T1000 (cell line): ENCODE measurements at places on chromosomes 4 and X.

DNA sequence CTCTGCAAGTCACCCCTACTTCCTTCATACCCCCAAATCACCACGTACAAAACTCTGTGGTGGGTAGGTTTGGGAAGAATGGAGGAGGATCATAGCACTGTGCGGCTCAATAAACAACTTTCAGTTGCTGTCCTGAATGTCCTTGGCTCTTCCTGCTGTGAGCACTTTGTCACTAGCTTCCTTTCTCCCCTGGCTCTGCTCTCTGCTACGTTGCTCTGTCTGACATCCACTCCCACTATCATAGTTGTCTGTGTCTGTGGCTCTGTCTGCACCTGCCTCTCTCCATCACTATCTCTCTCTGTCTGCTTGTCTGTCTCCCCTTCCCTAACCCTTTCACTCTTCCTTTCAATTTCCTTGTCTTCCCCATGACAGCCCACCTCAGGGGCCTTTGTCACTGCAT is 21.2 kb upstream of the SMPX start:
- DNase-seq = no peak

DNA sequence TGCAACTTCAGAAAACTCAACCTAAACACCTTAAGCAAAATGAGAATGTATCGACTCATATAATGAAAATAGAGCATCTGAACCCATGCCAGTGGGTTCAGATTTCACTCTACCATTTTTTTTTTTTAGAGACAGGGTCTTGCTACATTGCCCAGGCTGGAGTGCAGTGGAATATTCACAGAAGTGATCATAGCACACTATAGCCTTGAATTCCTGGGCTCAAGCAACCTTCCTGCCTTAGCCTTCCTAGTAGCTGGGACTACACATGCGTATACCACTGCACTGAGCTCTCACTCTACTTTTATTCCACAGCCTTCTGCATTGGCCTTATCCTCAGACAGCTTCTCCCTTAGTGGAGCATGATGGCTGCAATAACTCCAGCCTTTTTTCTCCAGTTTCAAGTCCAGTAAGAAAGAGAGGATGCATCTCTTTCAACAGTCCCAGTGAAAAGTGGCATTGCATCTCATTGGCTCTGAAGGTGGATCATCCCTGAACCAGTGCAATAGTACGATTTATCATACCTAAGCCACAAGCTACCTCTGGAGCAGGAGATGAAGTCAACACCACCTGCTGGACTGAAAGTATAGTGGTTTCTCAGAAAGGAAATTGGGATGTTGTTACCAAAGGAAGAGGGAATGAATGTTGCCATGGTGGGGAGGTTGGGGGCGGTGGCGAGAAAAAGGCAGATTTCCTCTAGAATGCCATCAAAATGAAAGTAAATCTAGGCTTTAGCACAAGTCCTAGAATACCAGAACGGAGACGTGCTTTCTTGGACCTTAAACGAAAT is 2.0 kb upstream of the SOD3 start:
- DNase-seq = no peak

DNA sequence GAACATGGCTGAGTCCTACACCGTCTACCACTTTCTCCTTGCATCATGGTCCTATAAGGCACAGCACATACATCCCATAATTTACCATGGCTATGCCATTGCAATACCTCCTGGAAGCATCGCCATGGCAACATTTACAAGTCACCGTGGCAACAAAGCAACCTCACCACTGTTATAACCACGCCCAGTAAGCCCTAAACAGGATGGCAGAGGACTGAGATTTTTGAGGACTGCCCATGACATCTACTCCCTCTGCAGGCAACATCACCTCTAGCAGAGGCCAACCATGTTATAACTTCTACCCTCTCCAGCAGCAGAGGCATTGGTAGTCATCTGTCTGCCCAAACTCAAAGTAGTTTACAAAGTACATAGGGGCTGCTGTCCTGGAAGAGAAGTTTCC is 29.7 kb downstream of the BCOR start:
- no peak for DNase-seq

DNA sequence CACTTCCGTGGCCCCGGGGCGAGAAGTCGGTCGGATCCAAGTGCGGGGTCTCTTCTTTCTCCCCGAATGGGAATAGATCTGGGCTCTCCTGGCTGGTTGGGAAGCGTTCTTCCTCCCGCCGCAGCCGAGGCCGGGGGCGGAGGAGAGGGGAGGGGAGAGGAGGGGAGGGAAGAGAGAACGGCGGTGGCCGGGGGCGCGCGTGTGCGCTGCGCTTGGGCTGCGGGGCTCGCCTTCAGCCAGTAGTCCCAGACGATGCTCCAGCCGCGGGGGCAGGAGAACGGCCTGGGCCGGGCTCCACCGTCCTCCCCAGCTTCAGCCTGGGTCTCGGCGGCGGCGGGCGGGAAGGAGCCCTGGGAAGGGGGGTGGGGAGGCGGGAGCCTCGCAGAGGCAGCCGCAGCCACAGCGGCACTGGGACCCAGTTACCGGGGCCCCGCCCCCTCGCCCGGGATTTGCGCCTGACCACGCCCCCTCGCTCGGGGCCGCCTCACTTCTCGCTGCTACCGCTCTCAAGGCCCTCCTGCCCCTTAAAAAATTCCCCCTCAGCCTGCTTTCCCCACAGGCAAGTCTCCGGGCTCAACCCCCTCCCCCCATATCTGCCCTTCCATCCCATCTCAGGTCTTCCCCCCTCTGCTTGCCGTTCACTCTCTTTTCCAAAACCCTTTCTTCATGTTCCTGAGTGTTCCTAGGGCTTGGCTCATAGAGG is at the start of gene FGD1:
Gene FGD1 (minus strand): TSS at position 421 of the 703 bp plus-strand sequence. CDS start 802 bp downstream, outside the sequence.
- DNase-seq = peak; percentile 60

- peak; percentile 37 for DNase-seq
Measured at GRCh38 chr4:40548256-40548655, 81.4 kb downstream of the RBM47 start.

- no peak for DNase-seq
Measured at GRCh38 chr4:53022513-53023100, 160.5 kb downstream of the RASL11B start.

GRCh38 chrX:118545510-118545909 is 49.9 kb downstream of the DOCK11 start:
- no peak for DNase-seq

DNA sequence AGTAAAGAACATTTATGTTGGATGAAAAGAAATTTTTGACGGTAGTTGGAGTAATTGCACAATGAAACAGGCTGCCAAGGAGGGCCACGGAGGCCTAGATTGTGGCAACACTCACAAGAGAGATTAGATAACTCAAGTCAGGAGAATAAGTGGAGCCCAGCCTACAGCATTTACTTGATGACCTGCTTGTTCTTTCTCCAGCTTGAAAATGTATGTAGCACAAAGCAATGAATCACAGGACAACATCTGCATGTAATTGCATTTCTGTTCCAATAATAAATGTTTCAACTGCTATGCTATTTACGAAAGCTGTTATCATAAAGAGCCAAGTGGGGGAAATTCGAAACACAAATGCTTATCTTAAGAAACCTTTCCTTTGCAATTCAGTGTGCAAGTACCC is 221.2 kb upstream of the MID1 start:
- no peak for DNase-seq

DNA sequence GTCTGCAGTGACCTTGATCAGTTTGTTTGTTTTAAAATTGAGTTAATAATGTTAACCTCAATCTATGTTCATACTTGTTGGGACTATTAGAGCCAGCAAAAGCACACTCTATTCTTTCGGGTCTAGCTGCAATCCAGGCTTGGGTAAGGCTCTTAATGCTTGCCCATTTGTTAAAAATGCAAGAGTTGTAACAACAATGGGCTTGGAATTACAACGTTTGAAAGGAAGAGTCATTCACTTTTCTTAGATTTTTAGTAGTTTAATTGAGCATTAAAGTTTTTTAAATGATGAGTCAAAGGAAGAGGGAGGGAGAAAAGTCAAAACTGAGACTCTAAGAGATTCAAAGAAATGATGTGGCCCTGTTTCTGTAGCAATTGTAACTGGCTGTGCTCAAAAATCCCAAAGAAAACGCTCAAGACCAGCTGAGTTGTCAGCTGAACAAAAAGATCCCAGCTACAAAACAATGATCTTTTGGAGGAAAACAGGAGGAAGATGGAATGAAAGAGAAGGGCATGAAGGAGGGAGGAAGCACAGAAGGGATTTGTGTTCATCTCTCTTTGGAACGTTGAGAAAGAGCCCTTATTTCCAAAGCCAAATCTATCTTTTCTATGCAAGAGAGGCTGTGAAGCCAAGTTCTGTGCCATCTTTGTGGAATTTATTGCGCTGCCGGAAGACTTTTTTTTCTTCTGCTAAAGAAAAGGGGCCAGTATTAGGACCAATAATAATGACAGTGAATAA is 5.5 kb downstream of the SCD5 start:
- no peak for DNase-seq

DNA sequence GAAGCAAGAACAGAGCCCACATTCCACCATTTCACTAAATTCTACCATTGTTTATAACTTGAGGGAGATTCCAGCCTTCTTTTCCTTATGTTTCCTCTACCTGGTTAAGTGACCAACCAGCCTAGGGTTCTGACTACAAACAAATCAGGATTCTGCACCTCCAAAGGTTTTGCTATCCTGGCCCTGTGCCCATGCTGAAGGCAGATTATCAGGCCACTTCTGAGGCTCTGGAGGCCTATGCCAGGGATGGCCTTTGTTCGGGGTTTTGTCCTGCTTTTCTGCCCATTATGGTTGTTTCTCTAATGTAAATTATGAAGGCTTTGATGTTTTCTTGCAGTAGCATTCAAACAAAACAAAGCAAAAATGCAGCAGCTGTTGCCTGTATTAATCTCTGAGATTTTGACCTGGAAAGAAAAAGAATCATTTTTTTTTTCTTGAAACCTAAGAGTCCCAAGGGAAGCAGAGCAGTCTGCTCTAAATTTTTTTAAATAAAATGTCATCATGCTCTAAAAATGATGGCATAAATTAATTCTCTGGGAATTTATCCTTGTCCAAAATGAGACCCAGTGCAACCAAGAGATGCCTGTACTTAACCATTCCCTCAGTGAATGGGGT is 55.6 kb downstream of the RNF150 start:
- no peak for DNase-seq

DNA sequence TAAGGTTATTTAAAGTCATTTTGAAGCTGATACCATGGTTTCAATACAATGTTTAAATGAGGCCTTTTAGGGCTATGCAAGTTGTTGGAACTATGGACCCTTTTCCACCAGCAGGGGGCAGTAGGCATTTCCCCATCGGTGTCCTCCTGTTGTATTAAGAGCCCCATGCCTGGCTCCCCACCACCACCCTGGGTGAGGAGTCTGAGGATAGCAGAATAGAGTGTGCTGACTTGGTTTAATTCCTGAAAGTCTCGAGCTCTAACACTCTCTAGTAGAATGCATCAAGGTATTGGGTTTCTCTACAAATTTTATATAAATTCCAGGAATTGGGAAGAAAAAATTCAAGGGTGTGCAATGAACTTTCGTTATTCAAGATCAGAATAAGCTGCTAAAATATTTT is 234.8 kb upstream of the JADE1 start:
- DNase-seq = no peak

- no peak for DNase-seq
Measured at GRCh38 chrX:84174348-84174747, 13.7 kb downstream of the RPS6KA6 start.

DNA sequence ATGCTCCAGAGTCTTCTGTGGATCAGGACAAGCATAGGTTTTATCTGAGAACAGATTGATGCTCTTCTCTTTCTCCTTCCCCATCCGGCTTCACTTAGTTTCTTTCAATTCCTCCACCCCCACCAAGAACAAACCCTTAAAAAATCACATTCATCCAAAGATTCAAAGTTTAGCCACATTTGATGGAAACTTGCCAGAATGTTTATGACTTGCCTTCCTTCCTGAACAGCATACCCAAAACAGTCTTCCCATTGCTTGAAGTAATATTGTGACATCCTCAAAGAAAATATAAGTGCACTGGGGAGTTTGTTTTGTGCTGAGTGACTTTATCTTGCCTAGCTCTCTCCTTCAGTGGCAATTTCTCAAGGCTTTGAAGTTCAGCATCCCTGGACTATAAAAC is 83.0 kb downstream of the MAGEB17 start:
- DNase-seq = no peak

GRCh38 chr4:2261110-2261852 is 628 bp downstream of the MXD4 start:
- DNase-seq = no peak

GRCh38 chrX:150150076-150150779 is 211.9 kb upstream of the EOLA2 start:
- no peak for DNase-seq

DNA sequence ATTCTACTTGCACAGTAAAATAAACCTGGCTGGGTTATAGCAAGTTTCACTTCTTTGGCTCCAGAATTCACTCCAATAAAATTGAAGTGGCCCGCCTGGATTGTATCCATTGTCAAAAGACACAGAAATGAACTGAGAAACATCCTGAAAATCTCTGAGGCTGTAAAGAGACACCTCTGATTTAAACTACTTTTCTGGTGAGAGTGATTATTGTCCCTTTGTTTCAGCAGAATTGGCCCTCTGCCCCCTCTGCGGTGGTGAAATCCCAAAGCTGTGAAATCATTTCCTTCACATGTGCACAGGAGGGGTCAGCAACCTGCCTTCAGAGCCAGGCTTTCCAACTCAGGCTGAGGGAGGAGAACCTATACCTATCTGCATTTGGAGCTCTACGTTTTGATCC is 23.0 kb downstream of the GAB3 start:
- no peak for DNase-seq

DNA sequence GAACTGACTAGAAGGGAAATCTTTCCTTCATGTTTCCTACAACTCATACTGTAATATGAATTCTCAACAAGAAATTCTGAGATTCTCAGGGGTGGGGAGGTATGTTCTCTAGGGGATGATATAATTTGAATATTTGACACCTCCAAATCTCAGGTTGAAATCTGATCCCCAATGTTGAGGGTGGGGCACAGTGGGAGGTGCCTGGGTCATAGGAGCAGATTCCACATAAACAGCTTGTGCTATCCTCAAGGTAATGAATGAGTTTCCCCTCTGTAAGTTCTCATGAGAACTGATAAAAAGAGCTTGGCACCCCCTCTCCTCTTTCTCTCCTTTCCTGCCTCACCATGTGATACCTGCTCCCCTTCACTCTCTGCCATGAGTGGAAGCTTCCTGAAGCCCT is 21.5 kb downstream of the FBXW7 start:
- DNase-seq = no peak

DNA sequence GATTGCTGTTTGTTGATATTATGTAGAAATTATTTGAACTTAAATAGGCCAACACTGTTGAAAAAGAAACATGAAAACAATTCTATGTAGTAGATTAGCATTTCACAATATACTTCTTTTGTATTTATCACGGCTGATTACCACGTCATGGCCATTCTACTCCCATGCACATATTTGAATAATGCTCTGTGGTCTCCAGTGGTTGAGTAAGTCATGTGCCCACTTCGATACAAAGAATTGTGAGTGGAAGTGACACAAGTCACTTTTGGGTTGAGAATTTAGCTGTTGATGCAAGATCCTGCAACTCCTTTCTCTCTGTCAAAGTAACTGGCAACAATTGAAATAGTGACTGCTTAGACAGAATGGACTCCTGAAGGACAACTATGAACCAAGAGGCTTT is 6.7 kb upstream of the FSTL5 start:
- DNase-seq = no peak

- no peak for DNase-seq
Measured at GRCh38 chr4:98470831-98471230, 187.6 kb downstream of the TSPAN5 start.
